ENCODE measurements at places on chromosomes 2 and 18. TPM values are rescaled to one million over a fixed set of nuclear protein-coding genes. Genes with fewer than 3 reads are reported as not detected.

The CNDP1 gene
- total RNA-seq = not detected

The CAPN10 gene
- 22.5 TPM for total RNA-seq

The SCN9A gene
- total RNA-seq = 72.1 TPM

The KCNS3 gene
- total RNA-seq = 7.4 TPM

The COLEC12 gene
- 3.9 TPM for total RNA-seq

The GKN1 gene
- total RNA-seq = 0.32 TPM

The CHAC2 gene
- total RNA-seq = 5.2 TPM

The LHCGR gene
- total RNA-seq = under 0.01 TPM

The HAAO gene
- 1.6 TPM for total RNA-seq

The ERCC3 gene
- total RNA-seq = 43.8 TPM

The C2orf80 gene
- total RNA-seq = not detected

The PLGLB2 gene
- total RNA-seq = 1.6 TPM

The CFAP221 gene
- total RNA-seq = not detected

The TMEM247 gene
- total RNA-seq = 0.32 TPM

The SERPINB5 gene
- total RNA-seq = not detected

The PROC gene
- not detected for total RNA-seq

The CLEC4F gene
- total RNA-seq = not detected

The AQP12A gene
- total RNA-seq = not detected

The KIAA2012 gene
- total RNA-seq = under 0.01 TPM

The RSAD2 gene
- total RNA-seq = 1.3 TPM

The CKAP2L gene
- 6.8 TPM for total RNA-seq

The OBSL1 gene
- 67.0 TPM for total RNA-seq
